Neural crest cell (in vitro differentiated cells): ENCODE measurements at places on chromosomes 1 and 21. TPM values are rescaled to one million over a fixed set of nuclear protein-coding genes. Genes with fewer than 3 reads are reported as not detected.

SNRNP40 gene
- 129 and 130 TPM in 2 replicates for total RNA-seq

CYP4A22 gene
- not detected in 2 replicates for total RNA-seq

- no peak overlapping the region for H3K27ac ChIP-seq
- H3K4me1 ChIP-seq, result peaks cover 34% of the 10 kb centered on the region
- H3K4me3 ChIP-seq, result no peak overlapping the region
- H3K27me3 ChIP-seq, result no peaks in the 10 kb centered on the region
- no peaks in the 10 kb centered on the region for H3K36me3 ChIP-seq
Measured at GRCh38 chr1:209375671-209376365, 207.7 kb upstream of the CAMK1G start.

DNA sequence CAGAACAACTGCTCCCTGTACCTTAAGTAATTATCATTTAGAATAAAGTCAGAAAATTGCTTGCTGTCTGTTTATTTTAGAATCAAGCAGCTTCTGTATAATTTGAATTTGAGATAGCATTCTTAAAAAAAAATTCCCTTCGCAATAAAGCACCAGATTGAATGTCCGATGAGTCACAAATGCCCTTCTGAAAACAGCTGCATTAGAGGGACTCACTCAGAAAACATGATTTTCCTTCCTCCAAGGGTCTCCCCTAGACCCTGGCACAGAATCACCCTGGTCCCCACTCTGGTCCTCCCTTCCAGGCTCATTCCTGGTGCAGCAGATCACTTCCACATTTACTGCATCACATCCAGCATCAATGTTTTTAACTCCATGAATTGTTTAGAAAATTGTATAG lies 471.1 kb upstream of the VAMP3 start:
- peaks cover 11% of the 10 kb centered on the region for H3K27me3 ChIP-seq
- DNase-seq, result no peak
- H3K36me3 ChIP-seq, result peaks cover 4% of the 10 kb centered on the region
- H3K4me1 ChIP-seq, result peaks cover 39% of the 10 kb centered on the region
- no peak overlapping the region for H3K27ac ChIP-seq

DNA sequence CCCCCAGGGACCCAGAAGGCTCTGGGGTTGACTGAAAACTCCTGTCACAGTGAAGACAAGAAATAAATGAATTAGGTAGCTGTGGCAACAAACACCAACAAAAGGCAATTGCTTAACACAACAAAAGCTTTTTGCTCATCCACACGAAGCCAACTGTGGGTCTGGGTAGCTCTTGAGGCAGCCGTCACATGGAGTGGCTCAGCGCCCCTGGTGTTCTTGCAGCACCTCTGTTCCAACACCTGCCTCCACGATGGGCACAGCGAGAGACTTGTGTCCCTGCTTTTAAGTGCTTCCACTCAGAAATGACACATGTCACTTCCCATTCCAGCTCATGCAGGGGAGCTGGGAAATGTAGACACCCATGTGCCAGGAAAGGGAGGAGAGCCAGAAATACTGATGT lies 364.5 kb upstream of the DUSP10 start:
- DNase-seq, result no peak
- no peaks in the 10 kb centered on the region for H3K36me3 ChIP-seq
- no peak overlapping the region for H3K4me3 ChIP-seq
- no peak overlapping the region for H3K27ac ChIP-seq
- peaks cover 20% of the 10 kb centered on the region for H3K4me1 ChIP-seq

DNA sequence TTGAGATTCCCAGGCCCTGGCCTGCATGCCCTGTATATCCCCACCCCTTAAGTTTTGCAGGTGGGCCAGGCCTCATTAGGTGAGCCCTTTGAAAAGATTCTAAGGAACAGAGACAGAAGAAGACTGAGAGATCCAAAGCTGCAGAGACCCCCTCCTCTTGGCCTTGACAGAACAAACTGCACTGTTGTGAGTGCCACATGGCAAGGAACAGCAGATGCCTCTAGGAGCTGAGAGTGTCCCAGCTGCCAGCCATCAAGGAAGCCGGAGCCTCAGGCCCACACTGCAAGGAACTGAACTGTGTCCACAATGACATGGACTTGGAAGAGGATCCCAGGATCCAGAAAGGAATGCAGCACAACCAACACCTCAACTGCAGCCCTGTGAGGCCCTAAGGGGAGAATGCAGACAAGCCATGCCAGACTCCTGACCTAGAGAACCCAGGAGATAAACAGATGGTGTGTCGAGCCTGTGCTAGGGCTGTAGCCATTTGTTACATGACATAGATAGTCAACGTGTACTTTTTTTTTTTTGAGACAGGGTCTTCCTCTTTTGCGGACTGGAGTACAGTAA lies 182.7 kb downstream of the AJAP1 start:
- H3K27me3 ChIP-seq, result no peaks in the 10 kb centered on the region
- H3K27ac ChIP-seq, result no peak overlapping the region
- DNase-seq, result no peak
- H3K4me3 ChIP-seq, result no peak overlapping the region
- no peaks in the 10 kb centered on the region for H3K4me1 ChIP-seq

DNA sequence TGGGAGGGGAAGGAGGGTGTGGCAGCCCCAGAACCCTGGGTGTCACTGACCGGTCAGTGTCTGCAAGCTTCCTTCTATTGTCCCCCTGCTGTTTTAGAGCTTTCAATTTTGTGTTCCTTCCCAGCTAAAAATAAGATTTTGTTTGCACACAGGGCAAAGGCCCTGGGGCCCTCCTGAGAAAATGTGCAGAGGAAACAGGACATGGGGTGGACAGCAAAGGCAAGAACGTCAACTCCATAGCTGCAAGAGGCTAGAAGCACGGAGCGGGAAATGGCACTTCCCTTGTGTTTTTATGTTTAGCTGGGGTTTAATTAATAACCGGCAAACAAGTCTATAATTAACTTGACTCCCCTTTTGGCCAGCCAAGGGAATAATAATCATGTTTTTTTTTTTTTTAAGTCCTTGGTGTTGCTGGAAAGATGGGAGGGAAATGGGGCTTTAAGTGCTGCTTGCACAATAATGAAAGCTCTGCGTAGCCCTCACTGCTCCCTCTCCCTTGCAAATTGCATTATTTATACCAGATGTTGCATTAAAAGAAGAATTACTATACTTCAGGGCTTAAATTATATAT lies 261.4 kb upstream of the USP24 start:
- no peak overlapping the region for H3K4me3 ChIP-seq
- peaks cover 2% of the 10 kb centered on the region for H3K27me3 ChIP-seq
- H3K36me3 ChIP-seq, result no peaks in the 10 kb centered on the region
- peaks cover 19% of the 10 kb centered on the region for H3K4me1 ChIP-seq

DNA sequence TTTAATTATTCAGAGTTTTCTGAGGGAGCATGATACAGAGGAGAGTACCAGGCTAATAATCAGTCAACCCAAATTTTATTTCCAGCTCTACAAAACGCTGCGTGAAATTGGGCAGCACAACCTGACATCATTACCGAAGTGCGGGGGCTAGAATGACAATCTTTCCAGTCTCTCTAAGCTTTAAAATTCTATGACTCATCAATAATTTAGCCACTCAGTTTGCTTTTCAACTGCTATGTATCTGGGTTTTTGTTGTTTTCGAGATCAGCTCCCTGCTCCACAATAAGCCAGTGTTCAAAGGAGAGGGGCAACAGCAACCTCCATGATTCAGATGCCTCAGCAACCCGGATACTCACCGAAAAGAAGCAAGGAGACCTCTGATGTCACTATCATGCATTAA lies 13.9 kb downstream of the SORT1 start:
- no peaks in the 10 kb centered on the region for H3K27me3 ChIP-seq
- DNase-seq, result no peak
- H3K27ac ChIP-seq, result peak overlapping the region; percentile 7
- no peaks in the 10 kb centered on the region for H3K36me3 ChIP-seq

DNA sequence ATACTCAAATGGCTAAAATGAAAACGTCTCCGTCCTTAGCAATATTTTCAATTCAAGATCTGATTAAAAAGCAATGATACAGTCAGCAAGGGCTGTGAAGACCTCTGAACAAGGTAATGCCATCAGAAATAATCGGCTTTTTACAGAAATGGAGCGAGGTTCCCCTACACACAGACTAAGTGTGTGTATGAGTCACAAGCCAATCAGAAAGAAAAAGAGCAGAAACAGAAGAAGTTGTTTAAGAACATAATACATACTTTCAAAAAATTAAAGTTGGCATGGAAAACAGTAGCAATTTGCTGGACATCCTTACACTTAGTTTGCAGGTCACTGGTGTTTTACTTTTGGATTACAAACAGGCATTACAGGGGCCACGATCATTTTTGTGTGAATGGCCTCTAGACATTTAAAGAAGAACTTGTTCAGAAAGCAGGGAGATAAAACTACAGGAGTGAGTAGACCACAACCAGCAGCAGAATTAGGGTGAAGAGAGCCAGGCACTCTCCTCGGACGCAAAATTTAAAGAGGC lies 350.0 kb upstream of the RUNX1 start:
- no peaks in the 10 kb centered on the region for H3K4me1 ChIP-seq
- no peaks in the 10 kb centered on the region for H3K27me3 ChIP-seq
- no peak for DNase-seq
- no peak overlapping the region for H3K27ac ChIP-seq
- no peak overlapping the region for H3K4me3 ChIP-seq

DNA sequence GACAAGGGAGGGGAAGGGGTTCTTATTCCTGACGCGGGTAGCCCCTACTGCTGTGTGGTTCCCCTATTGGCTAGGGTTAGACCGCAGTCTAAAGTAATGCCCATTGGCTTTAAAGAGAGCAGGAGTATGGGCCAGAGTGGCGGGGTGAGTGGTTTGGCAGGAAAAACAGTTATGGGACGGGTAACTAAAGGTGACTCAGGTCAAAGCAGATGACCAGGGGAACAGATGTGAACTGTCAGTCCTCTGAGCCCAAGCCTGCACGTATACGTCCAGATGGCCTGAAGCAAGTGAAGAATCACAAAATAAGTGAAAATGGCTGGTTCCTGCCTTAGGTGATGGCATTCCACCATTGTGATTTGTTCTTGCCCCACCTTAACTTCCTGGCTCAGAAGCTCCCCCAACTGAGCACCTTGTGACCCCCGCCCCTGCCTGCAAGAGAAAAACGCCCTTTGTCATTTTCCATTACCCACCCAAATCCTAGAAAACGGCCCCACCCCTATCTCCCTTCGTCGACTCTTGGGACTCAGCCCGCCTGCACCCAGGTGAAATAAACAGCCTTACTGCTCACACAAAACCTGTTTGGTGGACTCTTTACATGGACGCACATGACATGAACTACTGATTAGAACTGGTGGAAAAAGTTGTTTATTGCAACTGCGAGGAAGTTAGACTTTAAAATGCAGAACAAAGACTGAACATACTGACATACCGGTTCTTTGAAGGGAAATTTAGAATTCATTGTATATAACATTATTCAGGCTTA lies 758 bp upstream of the ATAD3B start:
- H3K27ac ChIP-seq, result no peak overlapping the region
- no peak for DNase-seq
- no peaks in the 10 kb centered on the region for H3K36me3 ChIP-seq
- H3K4me1 ChIP-seq, result peaks cover 23% of the 10 kb centered on the region

DNA sequence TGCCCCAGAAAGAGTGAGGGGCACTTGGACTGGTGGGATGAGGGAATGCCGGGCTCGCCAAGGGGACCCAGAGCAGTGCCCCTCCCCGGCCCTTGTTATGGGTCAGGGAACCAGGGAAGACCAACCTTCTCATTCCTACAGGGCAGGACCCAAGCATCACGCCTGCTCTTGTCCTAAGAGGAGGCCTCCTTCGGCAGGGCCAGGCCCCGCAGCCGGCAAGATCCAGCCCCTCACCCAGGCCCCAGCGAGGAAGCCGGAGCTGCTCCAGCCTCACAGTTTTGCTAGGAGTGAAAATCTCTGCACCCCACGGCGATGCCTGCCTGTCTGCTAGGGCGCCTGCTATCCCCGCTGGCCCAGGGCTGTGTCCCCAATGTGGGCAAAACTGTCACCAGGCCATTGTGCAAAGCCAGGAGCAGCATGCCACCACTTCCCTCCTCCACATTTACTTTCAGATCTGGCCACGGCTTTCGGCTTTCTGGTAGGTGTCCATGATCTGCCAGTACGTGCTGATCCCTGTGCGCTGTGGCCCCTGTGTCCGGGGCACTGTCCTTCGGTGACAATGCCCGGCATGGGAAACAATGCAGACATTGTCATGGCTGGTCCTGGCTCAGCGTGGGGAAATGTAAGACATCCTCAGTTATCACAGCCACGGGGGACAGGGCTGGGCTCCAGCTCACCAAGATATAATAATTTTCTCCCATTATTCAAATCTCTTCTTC lies 9.6 kb downstream of the ACTRT2 start:
- no peaks in the 10 kb centered on the region for H3K4me1 ChIP-seq
- DNase-seq, result no peak
- H3K27ac ChIP-seq, result no peak overlapping the region
- no peak overlapping the region for H3K4me3 ChIP-seq

GRCh38 chr1:185473186-185473585 lies 156.1 kb upstream of the IVNS1ABP start:
- peaks cover 5% of the 10 kb centered on the region for H3K4me1 ChIP-seq
- H3K4me3 ChIP-seq, result no peak overlapping the region
- no peaks in the 10 kb centered on the region for H3K36me3 ChIP-seq
- H3K27ac ChIP-seq, result no peak overlapping the region
